Esophagus mucosa (tissue), 1 donor: ENCODE measurements at places on chromosomes 4 and X. TPM values are rescaled to one million over a fixed set of nuclear protein-coding genes. Genes with fewer than 3 reads are reported as not detected.

Gene WAS
- total RNA-seq: 1.2 TPM

Gene GLOD5
- 0.52 TPM for total RNA-seq

Gene PASD1
- not detected for total RNA-seq

Gene ASB9
- 1.8 TPM for total RNA-seq

Gene CTAG2
- total RNA-seq: not detected

Gene SH2D1A
- total RNA-seq: 0.16 TPM

Gene PLK4
- total RNA-seq: 10.5 TPM

Gene IL2
- total RNA-seq: not detected

Gene TLR6
- 1.6 TPM for total RNA-seq

Gene ADGRL3
- total RNA-seq: 4.1 TPM

Gene NMU
- 96.3 TPM for total RNA-seq

Gene RAB9B
- 0.16 TPM for total RNA-seq

Gene FAM47E
- 0.20 TPM for total RNA-seq

Gene HSFX2
- total RNA-seq: not detected

Gene ADAMTS3
- total RNA-seq: 0.32 TPM

Gene CENPVL2
- not detected for total RNA-seq

Gene SLC10A4
- not detected for total RNA-seq

Gene TLL1
- 1.5 TPM for total RNA-seq

Gene MYL5
- 22.2 TPM for total RNA-seq

Gene TMPRSS11F
- 12.4 TPM for total RNA-seq

Gene FAM184B
- 0.16 TPM for total RNA-seq

Gene PCYT1B
- 0.64 TPM for total RNA-seq

Gene SULT1B1
- total RNA-seq: 1.3 TPM

Gene ARMCX1
- total RNA-seq: 3.0 TPM

Gene PABPC5
- total RNA-seq: not detected

Gene H2BW2
- not detected for total RNA-seq

Gene POU4F2
- not detected for total RNA-seq

Gene ZFYVE28
- 5.3 TPM for total RNA-seq

Gene TBC1D8B
- 2.9 TPM for total RNA-seq

Gene TKTL2
- not detected for total RNA-seq

Gene ITIH6
- not detected for total RNA-seq

Gene CLDN24
- total RNA-seq: 1.2 TPM

Gene SYP
- 0.36 TPM for total RNA-seq

Gene PAGE4
- not detected for total RNA-seq

Gene MEPE
- total RNA-seq: not detected

Gene DIPK2B
- total RNA-seq: 2.9 TPM

Gene RPL9
- 1,488 TPM for total RNA-seq

Gene DDIT4L
- 0.56 TPM for total RNA-seq

Gene MAGEC1
- total RNA-seq: not detected

Gene BST1
- 0.80 TPM for total RNA-seq

Gene GC
- 0.40 TPM for total RNA-seq

Gene GAGE12J
- not detected for total RNA-seq

Gene TET2
- total RNA-seq: 28.2 TPM

Gene PPP4R3C
- not detected for total RNA-seq

Gene NAA11
- total RNA-seq: not detected

Gene PAGE2
- total RNA-seq: not detected

Gene SLC6A14
- total RNA-seq: 10.7 TPM

Gene GPR119
- not detected for total RNA-seq
